Sigmoid colon (tissue), 7 donors: ENCODE measurements at places on chromosomes 6 and 20. TPM values are rescaled to one million over a fixed set of nuclear protein-coding genes. Genes with fewer than 3 reads are reported as not detected.

ZNF318 gene
- 17.5 TPM for total RNA-seq

BANF2 gene
- not detected for total RNA-seq

CST4 gene
- not detected for total RNA-seq

SMAP1 gene
- total RNA-seq, result 19.7 TPM

OR11A1 gene
- total RNA-seq, result not detected

LST1 gene
- total RNA-seq, result 7.5 TPM

UBD gene
- total RNA-seq, result not detected

LTA gene
- not detected for total RNA-seq

DEF6 gene
- total RNA-seq, result 4.7 TPM

MEP1A gene
- 0.36 TPM for total RNA-seq

CHD6 gene
- total RNA-seq, result 34.8 TPM

SALL4 gene
- total RNA-seq, result not detected

OTOR gene
- total RNA-seq, result not detected

POU3F2 gene
- total RNA-seq, result not detected

LAMA5 gene
- total RNA-seq, result 110 TPM

BPIFB6 gene
- not detected for total RNA-seq

SLC13A3 gene
- 2.5 TPM for total RNA-seq

TXLNB gene
- total RNA-seq, result 0.95 TPM

DLK2 gene
- total RNA-seq, result not detected

ZKSCAN3 gene
- total RNA-seq, result 9.1 TPM

ELOVL4 gene
- total RNA-seq, result 3.0 TPM

HLA-DOA gene
- total RNA-seq, result 2.4 TPM

TSPO2 gene
- not detected for total RNA-seq

DZANK1 gene
- total RNA-seq, result 2.5 TPM

KCNK5 gene
- 7.5 TPM for total RNA-seq

MMP24 gene
- 0.16 TPM for total RNA-seq

RBPJL gene
- not detected for total RNA-seq

COL9A1 gene
- total RNA-seq, result not detected

TRIM15 gene
- 0.28 TPM for total RNA-seq

ZNF334 gene
- total RNA-seq, result 6.6 TPM

NMBR gene
- not detected for total RNA-seq

IP6K3 gene
- 10.3 TPM for total RNA-seq

LINC00237 gene
- not detected for total RNA-seq

TSBP1 gene
- total RNA-seq, result not detected

IL20RA gene
- 0.71 TPM for total RNA-seq

SYNDIG1 gene
- total RNA-seq, result 0.27 TPM

CFAP206 gene
- not detected for total RNA-seq

PLCB4 gene
- 14.3 TPM for total RNA-seq

OPRM1 gene
- 0.49 TPM for total RNA-seq

OXT gene
- total RNA-seq, result not detected

TRAPPC3L gene
- total RNA-seq, result not detected

KHDRBS2 gene
- total RNA-seq, result 0.16 TPM

KIAA1755 gene
- 39.1 TPM for total RNA-seq

AMD1 gene
- total RNA-seq, result 74.2 TPM

TOX2 gene
- 0.27 TPM for total RNA-seq

KCNB1 gene
- total RNA-seq, result 11.8 TPM

C6orf141 gene
- 1.4 TPM for total RNA-seq

CCN5 gene
- 22.1 TPM for total RNA-seq

YWHAB gene
- 94.2 TPM for total RNA-seq

GNMT gene
- 0.54 TPM for total RNA-seq
